ENCODE measurements at places on chromosomes 4 and X.

GRCh38 chr4:12304905-12305304 lies 876.2 kb upstream of the HS3ST1 start:
- no peak for DNase-seq

- DNase-seq, result no peak
Observed at GRCh38 chr4:20723463-20723862, 23.2 kb downstream of the PACRGL start.

GRCh38 chr4:157792716-157793115 lies 380.1 kb downstream of the GASK1B start:
- DNase-seq, result no peak

DNA sequence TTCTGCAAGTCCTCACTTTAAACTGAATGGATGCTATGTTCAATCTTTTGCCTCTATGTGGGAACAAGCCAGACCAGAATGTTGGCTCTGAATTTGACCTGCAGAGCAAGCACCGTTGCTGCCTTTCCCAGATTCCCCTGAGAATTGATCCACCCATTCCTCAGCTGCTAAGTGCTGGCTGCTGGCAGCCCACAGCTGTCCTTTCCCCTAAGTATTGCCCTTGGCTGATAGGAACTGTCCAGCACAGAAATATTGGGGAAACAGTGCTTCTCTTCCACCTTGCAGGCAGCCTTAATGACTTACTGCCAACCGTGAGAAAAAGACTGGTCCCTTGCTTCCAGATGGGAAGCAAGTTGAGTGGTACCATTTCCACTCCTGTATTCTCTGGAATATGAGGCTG lies 475.9 kb downstream of the PDHA2 start:
- DNase-seq, result no peak

GRCh38 chr4:178970433-178971140 lies 1528.3 kb upstream of the AGA start:
- no peak for DNase-seq

DNA sequence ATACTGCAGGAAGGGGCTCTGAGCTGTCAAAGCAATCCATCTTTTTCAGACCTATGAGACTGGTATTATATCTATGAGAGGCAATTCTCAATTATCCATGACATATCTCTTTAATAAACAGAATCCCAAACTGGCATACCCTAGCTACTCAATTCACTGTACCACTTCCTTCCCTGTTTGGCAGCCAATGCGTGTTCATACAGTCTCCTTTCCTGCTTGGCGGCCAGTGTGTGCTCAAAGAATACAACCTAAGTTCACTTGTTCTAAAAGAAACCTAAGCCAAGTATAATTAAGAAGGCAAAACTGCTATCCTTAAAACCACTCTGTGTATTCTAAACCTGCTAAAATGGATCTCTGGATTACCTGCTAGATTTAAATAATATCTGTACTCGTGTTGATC lies 38.3 kb downstream of the ARHGEF9 start:
- DNase-seq, result no peak

GRCh38 chrX:54820737-54821136 lies 13.2 kb downstream of the MAGED2 start:
- DNase-seq, result no peak

DNA sequence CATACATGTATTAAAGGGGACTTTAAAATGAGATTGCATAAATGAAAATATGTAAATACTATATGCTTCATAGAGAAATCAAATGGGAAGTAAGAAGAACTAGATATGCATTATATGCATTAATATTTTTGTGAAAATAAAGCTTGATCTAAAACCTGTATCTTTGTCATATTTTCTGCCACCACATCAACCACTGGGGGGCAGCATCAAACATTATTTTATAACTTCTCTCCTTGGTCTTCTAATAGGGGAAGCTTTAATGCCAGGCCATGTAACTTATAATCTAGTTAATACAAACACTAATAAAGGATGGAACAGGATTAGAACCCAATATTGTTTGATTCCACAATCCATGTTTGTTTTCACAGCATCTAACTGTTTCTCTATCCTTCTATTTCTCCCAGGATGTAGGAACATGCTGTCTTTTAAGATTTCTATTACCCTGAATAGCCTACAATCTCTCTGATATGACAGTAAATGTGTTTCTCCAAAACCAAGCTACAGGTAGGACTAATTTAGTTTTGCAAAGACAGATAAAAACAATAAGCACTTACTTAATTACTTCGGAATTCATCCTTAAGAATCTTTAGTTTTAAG lies 10.0 kb downstream of the QRFPR start:
- DNase-seq, result peak; percentile 39

- DNase-seq, result no peak
Observed at GRCh38 chr4:754221-755120, 48.8 kb downstream of the PCGF3 start.

- no peak for DNase-seq
Observed at GRCh38 chr4:150782311-150782710, 200.4 kb downstream of the MAB21L2 start.

DNA sequence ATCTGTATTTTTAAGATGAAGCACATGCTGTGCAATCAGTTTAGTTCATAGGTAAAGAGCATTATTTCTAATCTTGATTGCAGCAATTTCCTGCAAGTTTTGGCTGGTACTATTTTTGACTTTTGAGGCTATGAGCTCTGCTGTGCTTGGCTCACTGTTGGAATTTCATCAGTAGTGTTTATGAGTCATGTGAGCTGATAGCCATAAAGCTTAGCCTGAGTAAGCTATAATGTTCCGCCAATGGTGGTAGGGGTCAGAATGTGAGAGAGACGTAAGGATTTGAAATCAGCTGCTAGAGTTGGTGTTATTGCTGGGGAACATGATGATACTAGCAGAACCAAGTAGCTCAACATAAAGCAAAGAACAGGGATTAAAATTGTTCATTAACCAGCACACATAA lies 590.9 kb upstream of the GNPDA2 start:
- no peak for DNase-seq

GRCh38 chrX:66200855-66201795 lies 37.1 kb downstream of the HEPH start:
- DNase-seq, result peak; percentile 7

DNA sequence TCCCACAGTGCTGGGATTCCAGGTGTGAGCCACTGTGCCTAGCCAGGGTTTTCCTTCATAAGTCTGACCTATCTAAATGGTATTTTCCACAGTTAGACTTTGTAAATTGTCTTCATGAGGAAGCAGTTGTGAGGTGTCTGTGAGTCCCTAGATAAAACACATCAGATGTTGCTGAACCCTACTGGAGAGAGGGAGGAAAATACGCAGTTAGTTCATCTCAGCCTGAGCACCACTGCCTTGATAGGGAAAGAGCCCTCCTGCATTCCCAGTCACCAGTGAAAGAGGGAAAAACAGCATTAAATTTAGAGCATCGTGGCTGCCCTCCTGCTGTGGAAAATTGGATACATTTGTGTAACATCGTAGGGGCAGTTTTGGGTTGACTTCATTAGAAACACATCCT lies 31.7 kb upstream of the CLDN34 start:
- no peak for DNase-seq

DNA sequence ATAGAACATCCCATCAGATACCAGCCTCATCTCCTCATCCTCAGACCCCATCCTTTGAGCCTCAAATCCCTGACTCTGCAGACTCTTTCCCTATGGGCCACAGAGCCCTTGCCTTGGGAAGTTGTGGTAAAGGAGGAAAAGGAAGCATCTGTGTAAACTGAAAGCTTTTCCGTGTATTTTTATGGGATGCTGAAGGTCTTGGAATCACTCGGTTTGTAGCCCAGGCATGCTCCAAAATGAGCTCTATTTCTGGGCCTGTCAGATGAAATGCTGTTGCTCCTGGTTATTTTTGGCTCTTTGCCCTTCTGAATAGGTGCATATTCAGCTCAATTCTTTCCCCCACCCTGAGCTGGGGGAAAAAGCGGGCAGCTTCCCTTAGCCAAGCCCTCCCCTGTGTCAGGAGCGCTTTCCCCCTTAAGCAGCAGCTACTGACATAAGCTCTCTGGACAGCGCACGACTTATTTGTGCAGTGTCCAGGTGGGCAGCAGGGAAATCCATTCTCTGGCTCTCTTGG lies 5.0 kb upstream of the SEL1L3 start:
- DNase-seq, result no peak

DNA sequence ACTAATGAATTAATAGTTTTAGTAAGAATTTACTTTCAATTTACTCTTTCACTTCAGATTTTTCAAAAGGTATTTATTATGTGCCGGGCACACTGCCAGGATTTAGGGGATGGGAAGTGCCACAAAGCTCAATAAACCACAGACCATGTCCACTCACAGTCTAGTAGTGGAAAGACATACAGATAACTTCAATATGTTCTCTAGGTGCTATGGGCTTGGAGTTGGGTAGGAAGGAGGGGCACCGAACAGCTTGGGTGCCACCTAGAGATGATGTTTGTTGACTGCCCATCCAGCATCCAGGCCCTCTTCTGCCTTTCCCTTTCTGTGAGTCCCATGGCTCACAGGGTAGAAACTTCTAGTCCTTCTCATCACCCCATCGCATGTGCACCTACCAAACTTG lies 17.8 kb downstream of the MFAP3L start:
- peak; percentile 16 for DNase-seq

- DNase-seq, result no peak
Observed at GRCh38 chrX:76977452-76977851, 469.7 kb upstream of the FGF16 start.

GRCh38 chrX:8679550-8679949 lies 52.4 kb downstream of the ANOS1 start:
- DNase-seq, result no peak

- DNase-seq, result no peak
Observed at GRCh38 chrX:108322234-108322633, 116.0 kb downstream of the COL4A6 start.

GRCh38 chr4:163598489-163598888 lies 104.0 kb downstream of the TMA16 start:
- DNase-seq, result no peak

GRCh38 chr4:173038192-173038896 lies 130.3 kb upstream of the GALNT7 start:
- DNase-seq, result no peak

DNA sequence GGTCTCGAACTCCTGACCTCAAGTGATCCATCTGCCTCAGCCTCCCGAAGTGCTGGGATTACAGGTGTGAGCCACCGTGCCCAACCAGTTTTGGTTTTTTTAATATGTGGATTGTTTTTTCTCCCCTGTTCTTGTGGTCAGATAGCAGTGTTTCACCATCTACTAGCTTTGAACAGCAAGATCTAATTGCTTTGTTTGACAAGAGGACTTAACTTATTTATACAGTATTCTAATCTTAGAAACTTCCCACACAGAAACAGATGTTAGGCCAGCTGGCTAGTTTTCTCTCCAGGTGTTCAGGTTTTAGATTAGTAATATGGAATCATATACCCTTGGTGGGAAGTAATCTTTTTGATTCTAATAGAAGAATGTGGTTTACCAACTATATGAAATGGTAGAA lies 12.9 kb downstream of the ING2 start:
- no peak for DNase-seq

DNA sequence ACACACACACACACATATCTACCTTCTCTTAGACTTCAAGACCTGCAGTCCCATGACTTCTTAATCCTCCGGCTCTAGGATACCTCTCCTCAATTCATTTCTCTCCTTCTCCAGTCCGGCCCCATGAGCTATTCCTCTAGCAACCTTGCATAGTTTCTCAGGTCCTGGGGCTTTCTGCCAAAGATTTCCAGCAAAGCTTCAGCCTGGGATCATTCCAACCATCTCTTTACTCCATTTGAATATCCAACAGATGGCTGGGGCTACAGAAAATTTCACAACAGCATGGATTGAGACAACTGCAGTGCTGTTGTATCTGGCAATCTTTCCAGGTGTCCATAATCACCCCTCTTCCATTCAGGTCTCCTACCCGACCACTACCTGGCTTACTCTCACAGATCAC lies 184.1 kb downstream of the DCHS2 start:
- no peak for DNase-seq

- DNase-seq, result no peak
Observed at GRCh38 chr4:77344784-77345183, 187.8 kb downstream of the CCNG2 start.

- DNase-seq, result no peak
Observed at GRCh38 chr4:68907245-68907644, 44.4 kb downstream of the UGT2A3 start.

- DNase-seq, result no peak
Observed at GRCh38 chr4:120109406-120109805, 42.8 kb upstream of the MAD2L1 start.

GRCh38 chr4:787561-787981 lies 38.4 kb downstream of the CPLX1 start:
- DNase-seq, result no peak

GRCh38 chrX:107451731-107452130 lies 2.3 kb downstream of the FRMPD3 start:
- no peak for DNase-seq

DNA sequence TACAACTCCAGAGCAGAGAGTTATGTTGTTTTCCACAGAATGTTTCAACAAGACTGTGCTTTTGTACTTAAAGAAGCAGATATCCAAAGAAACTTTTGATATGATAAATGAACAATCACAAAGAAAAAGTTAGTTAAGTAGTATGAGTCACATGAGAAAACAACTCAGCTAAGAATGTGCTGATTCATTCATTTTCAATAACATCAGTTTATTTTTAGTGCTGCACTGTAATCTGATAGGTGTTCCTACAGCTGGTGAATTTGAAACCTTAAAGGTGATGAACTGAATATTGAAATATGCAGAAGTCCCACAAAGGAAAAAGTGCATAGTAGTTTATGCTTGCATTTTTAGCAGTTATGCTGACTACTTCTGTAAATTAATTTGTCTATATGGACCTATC lies 180.3 kb upstream of the TENM3 start:
- DNase-seq, result peak; percentile 1

GRCh38 chrX:139759637-139760036 lies 51.7 kb upstream of the MCF2 start:
- peak; percentile 2 for DNase-seq

- no peak for DNase-seq
Observed at GRCh38 chrX:39874202-39874816, 223.4 kb downstream of the BCOR start.

GRCh38 chrX:53674581-53674980 lies 11.9 kb downstream of the HUWE1 start:
- DNase-seq, result no peak

DNA sequence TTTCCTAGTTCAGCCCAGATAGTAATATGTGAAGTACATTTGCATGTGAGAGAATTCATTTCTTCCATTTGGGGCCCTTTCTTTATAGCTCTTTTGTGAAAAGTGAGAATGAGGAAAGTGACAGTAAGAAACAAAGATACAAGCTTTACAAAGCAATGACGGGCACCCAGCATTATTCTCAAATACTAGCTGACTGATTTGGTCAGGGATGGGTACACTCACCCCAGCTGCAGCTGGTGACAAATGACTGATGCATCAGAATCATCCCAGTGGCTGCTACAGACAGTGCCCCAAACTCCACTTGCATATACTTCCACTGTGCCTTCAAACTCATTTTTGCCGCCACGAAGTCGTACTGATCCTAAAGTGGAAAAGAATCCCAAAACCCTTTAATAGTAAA lies 14.8 kb downstream of the PRSS12 start:
- no peak for DNase-seq

Measured in SW480 (cell line).